GM12891 (cell line): ENCODE measurements at places on chromosomes 16 and 17.

DNA sequence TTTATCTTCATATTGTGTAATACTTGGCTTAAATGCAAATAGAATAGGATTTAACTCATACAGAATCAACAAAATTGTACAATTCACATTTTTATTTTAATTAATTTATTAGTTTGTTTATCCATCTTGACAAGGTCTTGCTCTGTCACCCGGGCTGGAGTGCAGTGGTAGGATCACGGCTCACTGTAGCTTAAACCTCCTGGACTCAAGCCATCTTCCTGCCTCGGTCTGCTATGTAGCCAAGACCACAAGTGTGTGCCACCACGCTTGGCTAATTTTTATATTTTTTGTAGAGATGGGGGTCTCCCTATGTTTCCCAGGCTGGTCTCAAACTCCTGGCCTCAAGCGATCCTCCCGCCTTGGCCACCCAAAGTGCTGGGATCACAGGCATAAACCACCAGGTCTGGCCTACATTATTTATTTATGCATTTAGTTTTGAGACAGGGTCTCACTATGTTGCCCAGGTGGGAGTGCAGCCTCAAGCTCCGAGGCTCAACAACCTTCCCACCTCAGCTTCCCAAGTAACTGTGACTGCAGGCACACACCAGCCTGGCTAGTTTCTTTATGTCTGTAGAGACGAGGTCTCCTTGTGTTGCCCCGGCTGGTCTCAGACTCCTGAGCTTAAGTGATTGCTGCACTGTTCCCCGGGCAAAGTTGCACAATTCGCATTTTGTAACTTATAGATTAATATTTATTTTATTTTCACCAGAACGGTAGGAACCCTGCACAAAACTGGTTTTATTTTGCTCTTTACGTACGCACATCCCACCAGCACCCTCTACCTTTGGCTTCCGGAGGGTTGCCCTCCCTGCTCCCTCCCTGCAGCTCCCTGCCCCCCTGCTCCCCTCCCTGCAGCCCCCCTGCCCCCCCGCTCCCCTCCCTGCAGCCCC is 4.9 kb downstream of the DPEP1 start:
- no peak for DNase-seq

DNA sequence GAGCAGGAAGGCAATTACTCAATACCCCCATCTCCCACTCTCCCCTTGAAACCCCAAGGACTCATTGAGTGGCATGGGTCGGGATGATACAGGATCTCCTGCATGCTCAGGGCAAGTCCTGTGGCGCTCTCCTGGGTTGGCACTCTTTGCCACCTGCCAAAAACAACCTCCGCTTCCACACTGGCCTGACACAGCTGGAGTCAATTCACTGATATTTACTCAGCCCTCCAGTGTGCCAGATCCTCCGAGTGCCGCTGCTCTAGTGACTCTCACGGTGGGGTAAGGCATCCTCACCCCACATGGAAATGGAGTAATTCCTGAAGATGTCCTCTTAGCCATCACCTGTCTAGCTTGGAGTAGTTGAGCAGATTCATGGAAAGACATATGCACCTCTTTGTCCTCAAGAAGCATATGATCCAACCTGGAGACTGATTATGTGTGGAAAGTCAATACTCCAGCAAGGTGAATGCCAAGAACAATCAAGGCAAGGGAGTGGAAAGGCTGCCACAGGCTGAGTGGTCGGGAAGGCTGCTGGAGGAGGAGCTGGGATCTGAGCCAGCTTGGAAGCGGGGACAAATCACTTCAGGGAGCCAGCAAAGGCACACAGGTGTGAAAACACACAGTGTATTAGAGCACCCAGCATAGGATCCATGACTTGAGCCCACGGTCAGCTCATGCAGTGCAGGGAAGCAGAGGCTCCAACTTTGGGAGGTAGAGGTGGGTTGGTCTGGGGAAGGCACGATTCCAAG is 12.6 kb upstream of the GOSR2 start:
- DNase-seq = no peak

GRCh38 chr17:18035704-18036103 is 3.3 kb downstream of the ATPAF2 start:
- no peak for DNase-seq

DNA sequence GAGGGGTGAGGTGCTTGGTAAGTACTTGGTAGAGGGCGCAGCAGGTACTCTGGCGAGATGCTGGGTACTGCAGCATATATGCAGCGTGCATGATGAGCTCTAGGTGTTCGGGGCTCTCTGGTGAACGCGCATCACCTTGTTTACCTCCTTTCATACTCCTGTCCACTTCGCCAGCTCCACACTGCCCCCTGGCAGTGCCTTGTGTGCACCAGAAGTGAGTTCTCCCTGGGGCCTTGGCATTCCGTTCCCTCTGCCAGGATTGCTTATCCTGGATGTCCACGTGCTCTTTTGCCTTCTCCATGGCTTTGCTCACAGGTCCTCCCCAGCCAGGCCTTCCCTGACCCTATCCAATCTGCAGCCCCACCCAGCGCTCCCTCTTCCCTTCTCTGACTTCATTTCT is 154.2 kb downstream of the MRM1 start:
- DNase-seq = no peak

GRCh38 chr16:22031483-22032083 is 23.7 kb downstream of the MOSMO start:
- no peak for DNase-seq

GRCh38 chr16:85393674-85394451 is 219.3 kb upstream of the GSE1 start:
- peak; percentile 97 for DNase-seq

- no peak for DNase-seq
Observed at GRCh38 chr16:973366-973765, 2.6 kb upstream of the LMF1 start.

DNA sequence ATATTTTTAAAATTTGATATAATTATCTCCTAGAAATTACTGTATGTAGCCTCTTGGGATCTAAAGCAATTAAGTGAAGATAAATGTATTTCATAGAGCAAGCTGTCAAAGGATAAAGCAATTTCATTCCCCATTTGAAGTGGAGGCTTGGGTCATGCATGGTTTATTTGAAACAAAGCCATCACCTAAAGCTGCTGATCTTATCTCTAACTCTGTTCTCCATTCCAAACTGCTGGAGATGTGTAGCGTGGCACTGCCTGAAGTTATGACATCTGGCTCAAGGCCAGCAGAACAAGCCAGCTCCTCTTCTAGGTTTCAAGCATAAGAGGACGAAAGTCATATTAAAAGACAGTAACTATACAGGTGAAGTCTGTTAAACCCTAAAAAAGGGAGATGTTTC is 83.9 kb downstream of the HIC1 start:
- DNase-seq = no peak

GRCh38 chr16:53744449-53744848 is 40.5 kb downstream of the FTO start:
- DNase-seq = no peak

GRCh38 chr16:20327444-20328041 is at the start of gene GP2:
Gene GP2 (minus strand): TSS chr16:20327513. CDS start chr16:20326431, 1,082 bp downstream.
- DNase-seq = no peak

- DNase-seq = no peak
Observed at GRCh38 chr16:29987371-29988085, 7.9 kb downstream of the HIRIP3 start.

DNA sequence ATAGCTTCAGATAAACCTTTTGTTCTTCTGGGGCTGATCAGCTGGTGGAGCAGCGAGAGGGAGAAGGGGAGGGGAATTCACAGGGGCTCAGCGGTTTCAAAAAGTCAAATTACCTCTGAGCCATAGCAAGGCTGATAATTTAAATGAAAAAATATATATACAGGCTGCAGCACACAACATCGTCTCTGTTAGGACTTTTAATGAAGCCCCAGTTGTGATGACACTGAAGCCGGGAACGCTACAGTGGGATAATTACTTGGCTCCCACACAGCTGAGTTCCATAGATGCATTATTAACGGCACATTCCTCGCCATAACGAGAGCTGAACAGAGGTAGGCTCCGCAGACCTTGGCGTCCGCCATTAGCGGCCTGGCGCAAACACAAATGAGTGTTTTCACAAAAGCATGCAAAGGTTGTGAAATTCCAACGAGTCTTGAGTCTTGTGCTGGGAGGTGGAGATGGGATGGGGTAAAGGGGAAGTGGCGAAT is 216.0 kb downstream of the C16orf78 start:
- no peak for DNase-seq

DNA sequence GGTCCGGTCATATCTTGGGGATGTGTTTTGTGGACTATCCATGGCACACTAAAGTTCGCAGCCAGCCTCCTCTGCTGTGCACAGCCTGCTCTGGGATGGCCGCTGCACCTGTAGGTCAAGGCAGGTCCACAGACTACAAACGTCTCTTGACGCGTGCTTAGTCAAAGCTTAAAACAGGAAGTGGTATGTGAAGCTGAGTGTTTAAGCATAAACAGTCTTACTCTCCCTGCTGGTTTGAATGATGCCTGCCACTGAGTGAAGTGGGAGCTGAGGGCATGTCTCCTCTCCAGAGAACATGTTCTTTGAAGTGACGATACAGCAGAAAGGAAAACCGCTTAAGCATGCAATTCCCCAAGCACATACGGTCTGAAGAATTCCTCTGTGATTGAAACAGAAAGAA is 365.6 kb downstream of the SLC39A11 start:
- DNase-seq = peak; percentile 47

DNA sequence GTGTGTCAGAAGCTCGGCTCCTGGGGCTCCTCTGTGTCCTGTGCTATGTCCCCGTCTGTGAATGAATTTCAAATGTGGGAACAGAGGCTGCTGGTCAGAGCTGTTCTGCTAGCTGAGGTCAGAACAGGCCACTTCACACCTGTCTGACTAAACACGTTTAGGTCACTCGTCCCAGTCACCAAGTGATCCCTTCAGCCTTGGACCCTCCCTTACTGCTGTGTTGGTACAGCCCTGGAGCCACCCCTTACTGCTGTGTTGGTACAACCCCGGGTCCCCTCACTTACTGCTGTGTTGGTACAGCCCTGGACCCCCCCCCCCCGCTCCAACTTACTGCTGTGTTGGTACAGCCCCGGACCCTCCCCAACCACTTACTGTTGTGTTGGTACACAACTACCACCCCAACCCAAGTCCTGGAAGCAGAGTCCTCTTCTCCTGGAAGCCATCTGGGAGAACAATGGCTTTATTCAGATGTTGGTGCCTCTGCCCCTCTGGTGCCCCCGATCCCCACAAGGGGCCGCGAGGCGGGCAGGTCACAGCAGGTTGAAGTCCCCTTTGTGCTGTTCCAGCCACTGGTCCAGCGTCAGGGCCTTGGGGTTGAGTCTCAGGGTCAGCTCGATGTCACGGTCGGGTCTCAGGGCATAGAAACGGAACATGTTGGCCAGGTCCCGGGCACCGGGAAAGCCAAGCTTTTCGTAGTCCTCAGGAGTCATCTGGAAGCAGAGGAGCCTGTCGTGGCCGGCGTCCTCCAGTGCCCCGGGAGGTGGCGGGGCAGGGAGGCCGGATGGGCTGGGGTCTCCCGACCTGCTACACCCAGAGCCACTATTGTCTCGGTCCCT is 13.0 kb downstream of the NMRAL1 start:
- no peak for DNase-seq

GRCh38 chr16:8943001-8943763 is 20.5 kb downstream of the USP7 start:
- no peak for DNase-seq

DNA sequence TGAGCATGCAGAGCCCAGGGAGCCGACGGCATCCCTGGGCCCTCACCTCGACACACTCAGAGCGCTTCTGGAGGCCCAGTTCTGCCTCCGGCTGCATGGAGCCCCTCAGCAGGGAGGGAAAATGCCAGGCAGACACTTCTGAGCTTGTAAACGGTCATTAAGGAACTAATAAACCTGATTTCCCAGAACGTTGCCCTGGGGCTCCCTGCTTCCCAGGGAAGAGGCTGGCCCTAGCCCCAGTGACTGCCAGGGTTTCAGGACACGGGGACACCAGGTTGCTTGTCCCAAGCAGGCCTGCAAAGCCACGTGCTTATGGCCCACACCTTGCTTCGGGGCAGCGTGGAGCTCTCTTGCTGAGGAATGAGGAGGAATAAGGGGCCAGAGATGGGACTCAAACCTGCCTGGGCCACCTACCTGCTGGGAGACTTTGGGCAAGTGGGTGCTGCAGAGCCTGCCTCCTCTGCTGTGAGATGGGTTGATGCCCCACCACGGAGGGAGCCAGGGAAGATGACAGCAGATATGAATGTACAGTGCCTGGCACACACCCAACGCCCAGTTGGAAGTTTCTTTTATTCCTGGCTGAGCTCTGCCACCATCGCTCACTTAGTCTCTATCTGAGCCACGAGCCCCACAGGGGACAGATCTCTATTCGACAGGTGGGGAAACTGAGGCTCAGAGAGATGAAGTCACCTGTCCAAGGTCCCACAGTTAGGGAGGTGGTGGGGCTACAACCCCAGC is 5.4 kb downstream of the RHBDF2 start:
- DNase-seq = no peak

GRCh38 chr17:49913226-49914095 is 55.5 kb upstream of the DLX4 start:
- no peak for DNase-seq

DNA sequence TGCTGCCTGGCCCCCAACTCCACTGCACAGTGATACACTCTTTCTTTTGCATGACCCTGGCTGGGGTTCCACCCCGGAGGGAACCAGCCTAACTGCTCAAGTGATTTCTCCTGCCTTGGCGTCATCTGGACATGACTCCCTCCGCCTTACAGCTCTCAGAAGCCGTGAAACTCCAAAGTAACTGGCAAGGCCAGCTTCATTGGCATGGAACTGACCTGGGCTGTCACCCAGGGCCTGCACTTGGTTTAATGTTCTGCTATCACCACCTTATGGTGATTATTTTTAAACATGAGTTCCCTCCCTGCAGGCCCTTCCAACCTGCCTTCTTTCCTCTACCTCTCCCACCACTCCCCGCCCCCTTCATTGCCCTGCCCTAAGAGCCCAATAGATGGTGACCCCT is 139.7 kb upstream of the CDH5 start:
- no peak for DNase-seq

DNA sequence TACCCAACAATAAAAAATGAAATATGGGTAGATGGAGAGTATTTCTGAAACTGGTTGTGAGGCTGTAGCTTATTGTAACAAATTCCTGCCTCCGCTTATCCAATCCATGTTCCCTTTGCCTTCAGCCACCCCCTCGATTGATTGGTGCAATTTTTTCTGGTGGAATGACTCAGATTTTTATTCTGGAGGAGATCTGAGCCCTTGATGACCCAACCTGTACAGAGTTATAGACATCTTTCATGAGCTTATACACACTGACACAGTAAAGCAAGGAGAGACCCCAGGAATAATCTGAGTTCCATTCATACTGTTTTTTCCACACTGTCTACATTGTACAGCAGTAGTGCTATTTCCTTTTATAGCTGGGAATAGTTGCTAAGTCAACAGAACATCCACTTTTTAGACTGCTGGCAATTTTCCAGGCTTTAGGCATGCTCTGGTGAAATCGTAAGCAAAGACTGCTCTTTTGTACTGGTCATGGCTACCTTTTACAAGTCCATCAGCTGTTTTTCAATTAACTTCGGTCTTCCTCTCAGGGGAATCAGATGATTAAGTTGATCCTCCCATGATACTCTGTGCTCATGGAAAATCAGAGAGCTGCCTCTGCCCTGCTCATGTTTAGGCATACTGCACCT is 30.1 kb downstream of the CCL4 start:
- DNase-seq = no peak
